ENCODE measurements at places on chromosomes 1 and 21. TPM values are rescaled to one million over a fixed set of nuclear protein-coding genes. Genes with fewer than 3 reads are reported as not detected.

GRCh38 chr1:91594383-91595055 is 93.9 kb downstream of the CDC7 start:
- no peak for DNase-seq

The TCP10L gene
- 0.79 TPM for total RNA-seq

GRCh38 chr1:173418107-173418985 is 58.8 kb upstream of the PRDX6 start:
- DNase-seq, result peak; percentile 44

DNA sequence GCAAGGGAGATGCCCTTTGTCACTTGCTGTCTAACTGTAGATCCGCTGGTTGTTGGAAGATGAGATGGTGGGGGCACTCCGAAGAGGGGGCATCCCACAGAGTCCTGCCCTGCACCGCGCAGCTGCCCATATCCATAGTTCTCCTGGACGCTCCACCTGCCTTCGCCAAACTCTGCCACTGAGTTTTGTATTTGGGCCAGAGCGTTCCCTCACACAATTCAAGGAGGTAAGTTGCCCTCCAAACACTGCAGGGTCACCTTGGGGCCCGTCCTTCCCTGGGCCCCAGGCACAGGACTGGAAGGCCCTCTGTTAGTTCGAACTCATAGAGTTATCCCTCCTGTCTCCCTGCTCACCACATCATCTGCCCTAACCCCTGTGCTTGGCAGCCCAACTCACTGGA is 22.1 kb downstream of the HYI start:
- DNase-seq, result no peak

The CA6 gene
- total RNA-seq, result 4.8 TPM
